Lower leg skin (tissue), 4 donors: ENCODE measurements at places on chromosomes 12 and 14.
A peak's percentile ranks its signal among the peaks of the same experiment; 100 is the strongest.

- DNase-seq: no peak
Observed at GRCh38 chr12:113086249-113087164, 30.0 kb downstream of the DTX1 start.

- DNase-seq: peak; percentile 79
Observed at GRCh38 chr14:22843123-22843925, 6.9 kb downstream of the MMP14 start.

DNA sequence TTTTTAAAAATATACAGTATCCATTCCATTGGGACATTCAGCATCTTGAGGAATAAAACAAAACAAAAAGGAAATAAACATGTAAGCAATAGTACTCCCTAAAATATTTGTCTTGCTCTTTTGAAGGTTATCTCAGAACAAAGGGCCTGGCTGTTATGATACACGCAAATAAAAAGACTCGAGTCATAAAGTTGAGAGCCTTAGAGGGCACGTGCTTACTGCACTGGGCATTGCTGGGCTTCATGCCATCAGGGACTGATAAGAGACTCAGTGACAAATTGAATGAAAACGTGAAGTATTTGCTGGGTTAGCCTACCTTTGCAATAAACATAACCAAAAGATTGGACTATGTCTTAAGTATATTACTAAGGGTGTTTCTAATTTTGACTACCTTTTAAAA, 118.9 kb downstream of the SLC35F4 start:
- no peak for DNase-seq

GRCh38 chr12:55688716-55689655, 18.7 kb downstream of the ITGA7 start:
- no peak for DNase-seq

- peak; percentile 95 for DNase-seq
Observed at GRCh38 chr12:108773798-108774788, 42.8 kb upstream of the CORO1C start.
